MCF 10A (cell line): ENCODE measurements at places on chromosomes 2 and 18. TPM values are rescaled to one million over a fixed set of nuclear protein-coding genes. Genes with fewer than 3 reads are reported as not detected.

NEU2 gene
- total RNA-seq: not detected in 2 replicates

DIPK1C gene
- not detected in 2 replicates for total RNA-seq

NPHP1 gene
- total RNA-seq: 3.1 and 5.9 TPM in 2 replicates

IL1A gene
- 99.1 and 170 TPM in 2 replicates for total RNA-seq

EPHA4 gene
- total RNA-seq: 1.9 and 2.0 TPM in 2 replicates
